ENCODE measurements at places on chromosomes 5 and 9.
A peak's percentile ranks its signal among the peaks of the same experiment; 100 is the strongest.

DNA sequence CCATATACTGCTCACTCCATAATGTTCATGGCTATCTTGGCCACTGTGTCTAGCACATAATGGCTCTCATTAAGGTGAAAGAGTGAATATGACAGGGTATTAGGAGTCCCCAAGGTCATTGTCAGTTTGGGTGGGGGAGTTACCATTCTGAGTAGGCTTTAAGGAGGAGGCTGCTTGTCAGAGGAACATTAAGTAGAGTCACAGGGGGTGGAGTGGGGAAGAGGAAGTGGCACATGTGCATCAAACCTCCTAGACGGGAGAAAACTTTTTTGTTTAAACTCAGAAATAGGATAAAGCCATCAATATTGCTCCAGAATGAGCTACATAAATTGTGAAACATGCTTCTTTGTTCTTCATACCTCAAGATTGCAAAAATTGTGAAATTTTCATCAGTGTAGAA lies 45.5 kb downstream of the DAB2IP start:
- no peak for DNase-seq

GRCh38 chr5:122846051-122846550 lies 688 bp downstream of the SNX24 start:
- no peak for DNase-seq

GRCh38 chr9:114777821-114778609 lies 27.8 kb downstream of the TNFSF15 start:
- no peak for DNase-seq

DNA sequence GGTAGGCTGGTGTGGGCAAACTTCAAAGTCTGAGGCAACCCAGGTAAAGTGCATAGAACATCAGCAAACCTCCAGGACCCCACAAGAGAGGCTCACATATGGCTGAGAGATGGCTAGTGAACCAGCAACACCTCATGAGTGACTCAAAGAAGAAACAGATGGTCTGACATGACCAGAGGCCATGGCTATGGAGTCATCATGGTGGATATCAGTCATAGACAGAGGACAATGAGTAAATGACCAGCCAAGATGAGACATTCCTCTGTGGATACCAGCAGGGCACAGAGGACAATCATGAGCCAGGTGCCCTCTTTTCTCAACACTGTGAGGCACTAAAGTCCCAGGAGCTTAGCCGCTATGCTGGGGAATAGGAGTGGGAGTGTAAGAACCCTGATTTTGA lies 180.8 kb downstream of the RASEF start:
- DNase-seq = no peak

- no peak for DNase-seq
Measured at GRCh38 chr5:67897431-67897830, 318.1 kb upstream of the PIK3R1 start.

- DNase-seq = peak; percentile 58
Measured at GRCh38 chr5:139696894-139697658, 48.9 kb downstream of the CXXC5 start.

GRCh38 chr5:41617843-41618515 lies 107.6 kb upstream of the PLCXD3 start:
- DNase-seq = no peak

GRCh38 chr9:21027295-21027694 lies 4.1 kb downstream of the HACD4 start:
- no peak for DNase-seq

DNA sequence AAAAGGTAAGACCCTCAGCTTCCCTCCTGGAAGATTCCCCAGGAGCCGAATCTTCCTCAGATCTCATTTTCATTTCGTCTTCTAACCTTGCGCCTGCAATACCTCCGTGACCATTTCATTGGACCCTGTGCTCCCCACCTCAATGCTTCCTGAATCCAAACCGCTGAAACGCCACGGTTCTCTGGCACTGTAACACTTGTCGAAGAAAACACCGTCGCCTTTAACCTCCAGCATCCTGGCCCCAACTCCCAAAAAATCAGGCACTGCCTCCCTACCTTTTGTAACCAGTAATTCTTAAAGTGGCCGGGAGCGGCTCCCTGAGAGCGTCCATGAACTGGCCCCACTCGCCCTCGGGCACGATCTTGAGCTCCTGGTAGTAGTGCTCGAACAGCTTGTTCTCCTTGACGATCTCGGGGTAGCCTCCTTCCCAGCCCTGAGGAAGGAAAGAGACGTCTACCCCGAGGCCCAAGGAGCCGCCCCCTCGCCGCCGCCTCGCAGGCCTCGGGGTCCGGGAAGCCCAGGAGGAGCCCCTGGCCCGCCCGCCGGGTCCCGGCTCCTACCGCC lies 438 bp downstream of the NSUN2 start:
- DNase-seq = no peak

GRCh38 chr5:87188391-87188790 lies 79.3 kb upstream of the RASA1 start:
- DNase-seq = no peak

GRCh38 chr9:11618241-11618805 lies 1005.5 kb upstream of the PTPRD start:
- no peak for DNase-seq

- DNase-seq = no peak
Measured at GRCh38 chr5:74064225-74064624, 438.2 kb downstream of the ARHGEF28 start.

DNA sequence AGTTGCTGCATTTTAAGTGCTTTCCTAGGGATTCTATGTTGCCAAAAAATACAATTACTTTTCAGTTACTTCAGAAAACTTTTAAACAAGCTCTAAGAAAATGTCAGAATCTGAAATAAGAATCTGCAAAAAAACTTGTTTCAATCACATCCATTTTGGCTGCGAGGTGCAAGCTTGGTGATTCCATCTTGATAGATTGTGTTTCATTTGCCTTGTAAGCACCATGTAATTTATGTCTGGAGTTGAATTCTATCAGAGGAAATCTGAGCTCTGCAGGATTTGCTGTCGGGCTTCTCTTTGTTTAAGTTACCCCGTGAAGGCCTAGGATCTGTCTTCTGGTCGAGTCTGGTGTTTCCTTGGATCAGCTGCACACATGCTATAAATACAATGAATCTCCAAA lies 40.4 kb upstream of the MAN2A1 start:
- no peak for DNase-seq

GRCh38 chr9:27766073-27766835 lies 193.0 kb upstream of the C9orf72 start:
- DNase-seq = no peak

DNA sequence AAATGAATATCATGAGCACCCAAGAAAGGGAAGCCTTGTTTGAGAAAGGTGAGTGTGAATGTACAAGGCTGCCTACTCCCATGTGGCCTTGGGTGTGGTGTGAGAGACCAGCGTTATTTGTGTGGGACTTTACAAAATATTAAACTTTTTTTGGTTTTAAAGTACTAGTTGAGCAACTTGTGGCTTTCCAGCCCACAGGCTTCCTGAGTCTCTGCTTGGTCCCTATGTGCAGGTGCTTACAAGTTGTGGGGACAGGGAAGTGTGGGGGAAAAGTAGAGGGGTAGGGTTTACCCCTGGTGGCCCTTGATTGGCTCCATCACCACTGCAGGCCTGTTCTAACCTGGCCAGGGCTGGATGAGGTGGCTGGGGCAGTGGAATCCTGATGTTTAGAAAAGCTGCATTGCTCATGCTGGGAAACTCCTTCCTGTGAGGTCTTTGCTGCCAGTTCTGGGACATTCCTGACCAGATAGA lies 19.7 kb downstream of the PTTG1 start:
- DNase-seq = no peak

DNA sequence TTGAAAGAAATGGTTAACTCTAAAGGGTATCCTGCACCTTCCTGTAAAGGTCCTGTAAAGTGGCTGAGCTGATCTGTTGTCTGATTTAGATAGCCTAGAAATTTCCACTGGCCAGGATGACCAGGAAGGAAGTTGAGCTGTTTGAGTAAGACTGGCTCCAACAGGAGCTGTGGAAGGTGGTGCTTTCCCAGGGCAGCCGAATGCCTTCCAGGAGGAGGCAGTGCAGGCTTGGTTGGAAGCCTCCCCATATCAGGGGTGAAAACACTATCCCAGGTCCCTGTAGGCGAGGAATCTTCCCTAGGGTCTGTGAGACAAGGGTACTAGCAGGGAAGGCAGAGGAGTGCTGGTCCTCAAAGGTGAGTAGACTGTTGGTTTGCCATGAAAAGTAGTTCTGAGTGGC lies 98.4 kb downstream of the LIX1 start:
- DNase-seq = no peak

DNA sequence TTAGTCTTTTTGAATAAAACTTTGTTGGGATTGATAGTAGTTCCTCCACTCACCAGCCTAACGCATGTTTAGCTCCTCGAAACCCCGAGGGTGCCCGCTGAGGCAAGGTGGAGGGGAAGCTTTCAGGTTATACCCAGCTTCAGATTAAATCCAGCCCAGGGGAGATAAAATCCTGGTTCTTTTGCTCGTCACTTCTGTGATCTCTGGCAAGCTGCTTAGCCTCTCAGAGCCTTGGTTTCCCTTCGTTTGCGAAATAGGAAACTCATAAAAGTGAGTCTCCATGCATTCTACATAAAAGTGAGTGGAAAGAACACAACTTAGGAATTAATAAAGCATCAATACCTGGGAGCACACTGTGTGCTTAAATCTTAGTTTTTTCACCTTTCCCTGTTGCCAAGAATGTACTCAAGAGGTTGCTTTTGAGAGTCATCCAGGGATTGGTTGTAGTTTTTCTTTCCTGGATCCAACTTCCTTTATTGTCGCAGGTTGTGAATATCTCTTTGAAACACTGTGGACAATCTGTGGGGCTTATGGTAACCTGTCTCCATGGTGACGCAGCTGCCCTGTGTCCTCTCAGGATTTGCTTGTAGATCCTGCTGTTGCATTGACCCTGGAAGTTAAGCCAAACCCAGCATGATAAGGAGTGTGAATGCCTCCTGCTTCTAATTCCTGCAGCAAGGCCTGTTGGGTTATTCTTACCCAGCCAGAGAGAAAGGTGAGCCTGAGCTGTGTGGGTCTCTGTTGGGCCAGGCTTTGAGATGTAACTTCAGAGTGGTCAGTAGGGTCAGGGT lies 2.0 kb downstream of the GALNT12 start:
- no peak for DNase-seq

DNA sequence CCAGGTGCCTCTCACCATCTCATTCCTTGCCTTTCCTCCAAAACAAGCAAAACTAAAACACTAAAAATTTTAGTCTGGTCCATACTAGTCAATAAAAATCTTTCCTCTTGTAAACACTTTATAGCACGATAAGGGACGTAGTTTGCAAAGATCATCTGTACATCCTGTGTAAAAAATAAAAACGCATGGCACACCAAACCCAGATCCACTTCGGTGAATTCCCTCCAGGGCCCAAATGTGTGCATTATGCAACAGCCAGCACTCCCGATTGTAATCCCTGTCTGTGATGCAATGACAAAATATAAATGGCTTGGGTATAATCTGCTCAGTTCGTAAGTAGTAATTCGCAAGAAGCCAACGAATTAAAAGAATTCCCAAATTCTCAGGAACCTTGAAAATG lies 1.4 kb downstream of the FAM169A start:
- DNase-seq = no peak

GRCh38 chr5:78809444-78809843 lies 160.9 kb upstream of the LHFPL2 start:
- DNase-seq = no peak

DNA sequence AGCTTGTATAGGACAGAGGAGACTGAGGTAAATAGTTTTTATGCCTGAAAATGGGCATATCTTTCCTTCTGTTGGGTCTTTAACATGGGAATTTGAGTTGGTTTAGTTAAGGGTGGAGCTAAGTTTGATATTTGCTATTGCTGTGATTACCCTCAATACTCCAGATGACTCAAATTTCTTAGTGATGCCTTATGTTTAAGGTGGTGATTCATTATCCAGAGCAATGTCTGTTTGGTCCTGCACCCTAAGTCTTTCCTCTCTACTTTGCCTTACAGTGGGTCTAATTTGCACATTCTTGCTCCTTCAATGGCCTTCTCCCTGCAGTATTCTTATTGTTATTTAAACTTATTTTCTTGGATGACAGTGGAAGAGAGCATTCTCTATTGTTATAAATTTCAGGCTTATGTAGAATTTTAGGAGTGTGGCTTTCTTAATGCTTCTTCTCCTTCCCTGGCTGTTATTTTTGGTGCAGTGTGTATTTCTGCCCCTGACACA lies 312.9 kb upstream of the RPS23 start:
- DNase-seq = no peak

DNA sequence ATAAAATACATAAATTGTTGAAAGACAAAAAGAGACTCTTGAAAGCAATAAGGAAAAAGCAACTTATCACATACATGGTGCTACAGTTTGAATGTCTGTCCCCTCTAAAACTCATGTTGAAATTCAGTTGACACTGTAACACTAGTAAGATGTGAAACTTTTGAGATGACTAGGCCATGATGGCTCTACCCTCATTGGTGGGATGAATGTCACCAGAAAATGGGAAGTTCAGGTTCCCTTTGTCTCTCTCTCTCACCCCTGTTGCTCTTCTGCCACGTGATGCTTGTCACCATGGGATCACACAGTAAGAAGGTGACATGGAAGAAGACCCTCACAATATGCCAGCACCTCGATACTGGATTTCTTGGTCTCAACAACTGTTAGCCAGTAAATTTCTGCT lies 50.3 kb upstream of the SPTLC1 start:
- DNase-seq = no peak

DNA sequence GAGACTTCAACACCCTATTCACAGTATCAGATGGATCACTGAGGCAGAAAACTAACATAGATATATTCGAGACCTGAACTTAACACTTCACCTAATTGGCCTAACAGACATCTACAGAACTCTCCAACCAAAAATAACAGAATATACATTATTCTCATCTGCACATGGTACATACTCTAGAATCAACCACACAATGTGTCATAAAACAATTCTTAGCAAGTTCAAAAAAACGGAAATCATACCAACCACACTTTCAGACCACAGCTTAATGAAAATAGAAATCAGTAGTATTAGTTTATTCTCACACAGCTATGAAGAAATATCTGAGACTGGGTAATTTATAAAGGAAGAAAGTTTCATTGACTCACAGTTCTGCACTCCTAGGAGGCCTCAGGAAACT lies 387.9 kb downstream of the DEPDC1B start:
- DNase-seq = no peak

GRCh38 chr9:87395804-87396479 lies 101.7 kb upstream of the DAPK1 start:
- DNase-seq = peak; percentile 85

DNA sequence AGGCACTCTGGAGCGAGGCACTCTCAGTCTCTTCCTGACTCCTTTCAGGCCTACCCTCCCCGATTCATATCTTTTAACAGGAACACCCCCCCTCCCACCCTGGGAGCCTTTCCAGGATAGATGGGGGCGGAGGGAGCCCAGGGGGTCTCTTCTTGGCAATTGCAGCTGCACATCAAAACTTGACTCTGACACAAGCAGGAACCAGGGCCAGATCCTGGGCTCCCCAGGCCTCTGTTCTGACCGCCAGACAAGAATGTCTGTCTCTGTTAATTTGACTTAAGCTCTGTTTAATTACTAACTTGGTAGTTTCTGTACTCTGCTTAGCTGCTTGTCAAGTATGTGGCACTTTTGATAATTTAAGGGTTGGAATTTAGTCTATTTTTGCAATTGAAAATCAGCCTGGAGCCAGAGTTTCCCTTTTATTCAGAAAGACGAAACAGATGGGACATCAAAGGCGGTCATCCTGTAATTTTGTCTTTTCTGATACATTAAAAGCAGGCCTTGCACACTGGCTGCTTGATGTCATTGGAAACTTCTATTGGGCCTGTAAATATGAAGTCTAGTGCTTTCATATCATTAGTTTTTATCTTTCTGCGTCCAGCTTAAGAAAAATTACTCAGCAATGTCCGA lies 43.3 kb downstream of the ACTL7B start:
- DNase-seq = no peak

GRCh38 chr5:91024206-91024605 lies 358.9 kb downstream of the ARRDC3 start:
- DNase-seq = no peak

- DNase-seq = no peak
Measured at GRCh38 chr5:161676103-161676502, 9.4 kb upstream of the GABRA6 start.
